Nucleus accumbens (tissue), 56 donors: ENCODE measurements at places on chromosomes 1 and 21.

DNA sequence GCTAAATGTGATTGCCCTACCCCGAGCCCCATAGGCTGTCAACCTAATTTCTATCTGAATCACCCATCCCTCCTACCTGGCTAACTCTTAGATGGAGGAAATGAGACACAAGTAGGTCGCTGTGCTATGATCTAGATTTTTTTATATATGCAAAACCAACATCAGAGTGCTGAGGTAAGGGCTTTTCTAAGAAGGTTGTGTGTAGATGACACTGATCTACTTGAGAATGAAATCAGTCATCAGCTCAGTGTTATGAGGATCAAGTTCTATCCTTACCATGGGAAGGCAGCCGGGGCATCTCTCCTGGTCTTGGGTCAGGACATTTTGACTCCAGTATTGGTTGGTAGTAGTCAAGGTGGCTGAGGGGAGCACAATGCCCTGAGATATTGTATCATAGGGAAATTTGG, 23.6 kb downstream of the SLAMF1 start:
- DNase-seq, result no peak

GRCh38 chr1:229323201-229323600, 19.6 kb downstream of the CCSAP start:
- no peak for DNase-seq

DNA sequence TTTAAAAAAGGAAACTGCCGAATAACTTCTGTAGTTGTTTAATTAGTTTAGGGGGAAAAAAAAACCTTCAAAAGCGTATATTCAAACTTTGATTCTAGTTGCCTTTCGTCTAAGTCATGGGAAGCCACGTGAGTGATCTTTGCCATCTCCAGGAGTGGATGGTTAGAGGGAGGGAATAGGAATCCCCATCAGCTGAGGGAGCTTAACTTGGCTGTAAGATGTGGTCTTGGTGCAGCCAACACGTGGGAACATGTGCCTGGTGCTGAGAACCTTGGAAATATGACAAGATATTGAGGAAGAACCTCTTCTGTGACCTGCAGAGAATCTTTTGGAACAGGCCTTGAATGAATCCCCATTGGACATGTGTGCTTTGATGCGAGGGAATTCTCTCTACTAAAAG, 1.7 kb downstream of the BACE2 start:
- no peak for DNase-seq

DNA sequence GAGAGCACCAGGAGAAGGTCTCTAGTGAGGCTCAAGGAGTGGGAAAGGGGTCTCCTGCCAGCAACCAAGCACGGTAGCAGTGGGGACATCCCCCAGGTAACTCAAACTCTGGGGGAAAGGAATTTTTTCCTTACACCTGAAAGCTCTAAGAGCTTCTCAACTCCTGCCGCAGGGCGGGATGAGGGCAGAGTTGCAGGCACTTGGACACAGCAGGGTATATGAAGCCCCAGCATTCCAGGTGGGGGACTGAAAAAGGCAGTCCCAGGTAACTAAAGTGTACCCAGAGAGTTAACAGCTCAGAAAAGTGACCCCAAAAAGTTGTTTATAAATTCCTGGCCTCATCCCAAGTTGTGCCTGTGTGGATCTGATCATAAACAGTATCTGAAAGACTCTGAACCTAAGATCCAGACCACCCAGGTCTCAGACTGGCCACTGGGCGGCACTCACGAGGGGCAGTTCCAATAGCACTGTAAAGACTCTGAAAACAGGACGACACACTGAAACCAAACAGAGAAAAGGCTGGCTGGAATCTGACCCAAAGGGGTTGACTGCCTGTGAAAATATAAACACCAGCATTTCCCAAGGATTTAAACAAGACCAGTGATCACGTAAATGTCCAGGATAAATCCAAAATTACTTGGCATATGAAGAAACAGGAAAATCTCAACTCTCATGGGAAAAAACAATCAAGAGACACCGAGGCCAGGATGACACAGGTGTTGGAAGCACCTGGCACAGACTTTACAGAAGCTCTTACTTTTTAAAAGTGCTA, 47.5 kb downstream of the HSF2BP start:
- no peak for DNase-seq

DNA sequence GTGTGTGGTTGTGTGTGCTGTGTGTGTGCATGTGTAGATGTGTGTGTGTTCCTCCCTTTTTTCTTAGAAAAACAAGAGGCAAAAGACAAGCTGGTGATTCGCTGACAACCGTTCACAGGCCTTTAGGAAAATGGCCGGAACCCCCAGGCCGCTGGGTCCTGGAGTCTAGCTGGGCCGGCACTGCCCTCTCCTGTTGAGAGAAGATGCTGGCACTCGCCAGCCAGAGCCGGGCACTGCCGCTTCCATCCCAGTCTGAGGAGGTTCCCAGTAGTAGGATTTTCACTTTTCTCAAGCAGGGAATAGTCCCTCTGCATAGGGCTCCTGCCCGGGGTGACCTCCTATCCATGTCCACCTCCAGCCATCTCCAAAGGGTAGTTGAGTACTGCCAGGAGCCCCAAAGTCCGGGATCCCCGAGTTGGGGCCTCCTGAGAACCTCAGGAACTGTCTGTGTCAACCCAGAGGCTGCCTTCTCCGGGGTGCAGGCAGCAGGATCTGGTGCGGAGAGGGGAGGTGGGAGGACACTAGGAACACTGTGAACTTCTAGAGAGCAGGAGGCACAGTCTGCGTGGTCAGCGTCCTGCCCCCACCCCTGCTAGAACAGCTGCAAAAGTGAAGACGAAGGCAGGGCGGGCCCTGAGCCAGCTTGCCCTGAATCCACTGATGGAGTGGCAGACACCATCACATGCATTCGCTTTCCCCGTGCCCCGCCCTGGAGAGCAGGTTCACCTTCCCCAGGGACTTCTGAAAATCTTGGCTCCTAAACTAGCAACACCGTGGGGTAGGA, 44.1 kb upstream of the ARHGEF16 start:
- peak; percentile 44 for DNase-seq

DNA sequence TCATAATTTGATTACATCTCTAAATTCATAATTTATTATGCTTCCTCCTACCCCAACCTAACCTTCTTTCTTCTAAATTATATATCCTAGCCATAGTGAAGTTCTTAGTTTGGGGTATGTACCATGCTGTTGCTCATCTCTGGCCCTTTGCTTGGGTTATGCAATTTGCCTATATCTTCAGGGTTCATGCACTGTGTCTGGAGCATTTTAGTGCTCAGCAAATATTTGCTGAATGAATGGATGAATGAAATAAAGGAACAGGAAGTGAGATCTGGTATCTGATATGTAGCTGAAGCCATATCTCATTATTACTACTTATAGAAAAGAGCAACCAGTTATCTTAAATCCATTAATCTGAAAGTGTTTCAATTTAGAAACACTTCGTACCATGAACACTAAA, 137.6 kb downstream of the GPATCH2 start:
- no peak for DNase-seq

DNA sequence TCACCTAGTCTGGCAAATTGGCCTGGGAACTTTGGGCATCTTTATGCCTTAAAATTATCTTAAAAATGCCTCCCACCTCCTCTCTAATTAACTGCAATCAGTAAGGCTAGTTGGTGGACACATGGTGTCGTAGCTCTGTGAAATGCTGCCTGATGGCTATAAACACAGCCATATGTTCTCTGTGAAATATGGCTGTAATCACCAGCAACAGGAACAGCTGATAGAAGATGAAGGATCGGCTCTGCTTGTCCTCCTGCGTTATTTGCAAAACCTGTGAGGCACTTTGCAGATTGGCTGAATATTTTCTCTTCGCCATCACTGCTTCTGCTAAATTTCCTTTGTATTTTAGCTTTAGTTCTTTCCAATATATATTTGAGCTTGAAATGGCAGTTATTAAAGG, 419.6 kb downstream of the RWDD3 start:
- no peak for DNase-seq

- no peak for DNase-seq
These were observed 215.1 kb downstream of the S1PR1 start for GRCh38 chr1:101451888-101452287.

DNA sequence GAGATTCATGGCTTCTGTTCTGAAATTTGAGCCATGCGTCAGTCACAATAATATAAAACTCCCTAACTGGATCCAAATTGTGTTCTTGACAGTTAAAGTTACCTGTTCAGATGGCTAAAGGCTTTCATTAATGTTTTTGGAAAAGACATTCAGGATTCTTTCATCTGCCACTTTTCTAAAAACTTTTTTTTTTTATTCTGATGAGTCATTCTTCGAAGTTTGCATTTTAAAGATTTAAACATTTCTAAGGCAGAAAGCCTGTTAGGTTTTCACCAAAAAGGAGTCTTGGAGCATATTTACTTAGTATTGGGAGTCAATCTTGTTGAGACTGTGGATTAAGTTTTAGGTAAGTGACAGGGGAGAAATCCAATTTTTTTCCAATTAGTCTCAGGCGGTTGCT, 18.9 kb upstream of the SDC3 start:
- DNase-seq, result no peak

DNA sequence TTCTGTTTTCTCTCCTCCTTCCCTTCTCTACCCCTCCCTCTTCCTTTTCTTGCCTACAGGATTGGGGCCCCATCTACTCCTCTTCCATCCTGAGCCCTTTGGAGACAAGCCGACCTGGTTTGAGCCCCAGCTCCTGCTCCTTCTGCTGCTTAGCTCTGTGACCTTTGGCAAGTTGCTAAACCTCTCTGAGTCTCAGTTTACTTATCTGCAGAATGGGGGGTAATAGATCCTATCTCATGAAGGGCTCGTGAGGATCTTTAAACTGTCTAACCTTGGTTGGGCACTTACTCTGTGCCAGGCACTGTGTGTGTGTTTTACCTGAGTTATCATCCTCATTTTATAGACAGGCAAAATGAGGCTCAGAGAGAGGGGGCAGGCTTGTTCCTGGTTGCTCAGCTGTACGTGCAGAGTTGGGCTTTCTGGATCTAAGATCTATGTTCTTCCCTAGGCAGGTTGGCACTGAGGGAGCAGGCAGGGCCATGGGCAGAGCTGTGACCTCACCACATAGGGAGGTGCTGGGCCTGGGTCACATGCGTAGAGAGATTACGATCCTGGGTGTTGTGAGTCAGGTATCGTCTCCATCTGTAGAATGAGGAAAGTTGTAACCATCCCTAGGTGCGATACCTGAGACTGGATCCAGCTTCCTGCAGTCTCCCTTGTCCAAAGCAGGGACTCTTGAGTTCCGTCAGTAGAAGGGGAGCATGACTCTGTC, 58.5 kb downstream of the FOXO6 start:
- DNase-seq, result no peak

DNA sequence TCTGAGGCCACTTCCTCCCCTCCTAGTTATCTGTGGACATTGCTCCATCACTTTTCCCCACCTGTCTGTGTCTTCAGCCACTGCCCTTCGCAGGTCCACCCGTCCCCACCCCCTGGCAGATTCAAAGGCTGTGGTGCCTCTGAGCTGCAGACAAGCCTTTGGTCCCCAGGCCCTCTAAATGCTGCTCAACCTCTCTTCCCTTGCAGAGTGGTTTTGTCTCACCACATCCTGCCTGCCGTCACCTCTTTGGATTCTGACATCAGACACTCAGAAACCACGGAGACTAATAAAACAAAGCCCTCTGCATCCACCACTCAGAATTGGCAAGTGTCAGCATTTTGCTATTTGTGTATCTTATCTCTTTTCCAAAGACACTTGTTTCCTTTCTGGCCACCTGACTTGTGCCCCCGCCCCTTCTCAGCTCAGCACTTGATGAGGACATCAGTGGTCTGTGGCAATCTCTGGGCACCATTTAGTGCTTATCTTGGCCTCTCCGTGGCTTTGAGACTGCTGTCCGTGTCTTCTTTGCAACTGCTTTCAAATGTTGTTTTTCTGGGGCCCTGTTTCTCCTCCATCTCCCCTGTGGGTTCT, 7.7 kb downstream of the CNIH3 start:
- no peak for DNase-seq
